Mucosa of gallbladder (tissue), 1 donor: ENCODE measurements at places on chromosomes 3 and 15. TPM values are rescaled to one million over a fixed set of nuclear protein-coding genes. Genes with fewer than 3 reads are reported as not detected.
A peak's percentile ranks its signal among the peaks of the same experiment; 100 is the strongest.

GRCh38 chr15:87949151-87949574, 307.4 kb downstream of the NTRK3 start:
- peak; percentile 12 for DNase-seq

DNA sequence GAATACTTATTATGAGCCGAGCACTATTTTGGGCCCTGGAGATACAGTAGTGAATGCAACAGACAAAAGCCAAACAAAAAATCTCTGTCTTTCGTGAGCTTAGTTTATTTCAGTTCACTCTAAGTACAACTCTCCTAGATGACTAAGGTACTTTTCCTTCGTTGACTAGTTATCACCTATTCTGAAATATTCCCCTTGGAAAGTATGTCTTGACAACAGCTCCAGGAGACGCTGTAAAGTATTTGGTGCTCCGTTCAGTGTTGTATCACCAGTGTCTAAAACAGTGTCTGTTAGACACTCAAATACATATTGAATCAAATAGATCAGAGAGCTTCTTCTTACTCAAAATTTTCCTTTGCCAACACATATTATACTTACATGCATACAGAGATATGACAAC, 119.6 kb downstream of the TFDP2 start:
- no peak for DNase-seq

GRCh38 chr3:184172681-184173373, 1.8 kb upstream of the AP2M1 start:
- DNase-seq, result no peak

GRCh38 chr3:179655236-179655635, 2.4 kb downstream of the USP13 start:
- no peak for DNase-seq

DNA sequence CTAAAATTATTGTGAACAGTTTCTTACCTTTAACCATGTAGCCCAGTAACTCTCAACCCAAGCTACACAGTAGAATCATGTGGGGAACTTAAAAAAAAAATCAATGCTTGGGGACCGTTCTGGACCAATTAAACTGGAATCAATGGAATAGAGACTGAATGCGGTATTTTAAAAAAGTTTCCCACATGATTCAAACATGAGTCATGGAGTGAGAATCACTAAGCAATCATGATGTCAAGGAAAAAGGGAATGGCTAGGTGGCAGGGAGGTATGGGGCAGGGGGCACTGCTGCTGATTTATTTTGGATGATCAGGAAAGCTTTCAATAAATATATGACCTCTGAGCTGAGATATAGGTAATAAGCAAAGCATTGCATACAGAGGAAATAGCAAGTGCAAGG, 250.5 kb upstream of the RORA start:
- no peak for DNase-seq

- DNase-seq, result no peak
These were observed 75.2 kb downstream of the BOC start for GRCh38 chr3:113286524-113286923.

DNA sequence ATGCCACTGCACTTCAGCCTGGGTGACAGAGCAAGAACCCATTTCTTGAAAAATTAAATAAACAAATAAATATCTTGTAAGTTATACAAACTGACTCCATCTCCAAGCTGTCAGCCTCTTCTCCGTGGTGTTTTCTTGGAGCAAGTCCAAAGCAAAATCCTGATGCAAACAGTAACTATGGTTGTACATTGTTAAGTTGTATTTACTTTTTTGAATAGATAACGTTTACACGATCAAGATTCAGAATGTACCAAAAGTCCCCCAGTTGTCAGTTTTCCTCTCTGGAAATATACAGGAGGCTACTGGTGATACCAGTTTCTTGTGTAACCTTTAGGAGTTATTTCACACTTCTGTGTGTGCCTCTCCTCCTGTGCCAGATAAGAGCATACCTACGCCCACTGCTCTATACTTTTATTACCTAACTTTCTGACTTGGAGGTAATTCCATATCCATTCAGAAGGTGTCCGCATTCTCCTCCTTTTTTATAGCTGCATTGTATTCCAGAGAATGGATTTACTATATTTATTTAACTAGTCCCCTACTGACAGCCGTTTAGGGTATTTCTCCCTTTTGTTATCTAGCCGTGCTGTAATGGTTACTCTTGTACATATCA, 14.2 kb downstream of the CMTM7 start:
- no peak for DNase-seq

CRABP1 gene
- total RNA-seq, result 1.4 TPM

DNA sequence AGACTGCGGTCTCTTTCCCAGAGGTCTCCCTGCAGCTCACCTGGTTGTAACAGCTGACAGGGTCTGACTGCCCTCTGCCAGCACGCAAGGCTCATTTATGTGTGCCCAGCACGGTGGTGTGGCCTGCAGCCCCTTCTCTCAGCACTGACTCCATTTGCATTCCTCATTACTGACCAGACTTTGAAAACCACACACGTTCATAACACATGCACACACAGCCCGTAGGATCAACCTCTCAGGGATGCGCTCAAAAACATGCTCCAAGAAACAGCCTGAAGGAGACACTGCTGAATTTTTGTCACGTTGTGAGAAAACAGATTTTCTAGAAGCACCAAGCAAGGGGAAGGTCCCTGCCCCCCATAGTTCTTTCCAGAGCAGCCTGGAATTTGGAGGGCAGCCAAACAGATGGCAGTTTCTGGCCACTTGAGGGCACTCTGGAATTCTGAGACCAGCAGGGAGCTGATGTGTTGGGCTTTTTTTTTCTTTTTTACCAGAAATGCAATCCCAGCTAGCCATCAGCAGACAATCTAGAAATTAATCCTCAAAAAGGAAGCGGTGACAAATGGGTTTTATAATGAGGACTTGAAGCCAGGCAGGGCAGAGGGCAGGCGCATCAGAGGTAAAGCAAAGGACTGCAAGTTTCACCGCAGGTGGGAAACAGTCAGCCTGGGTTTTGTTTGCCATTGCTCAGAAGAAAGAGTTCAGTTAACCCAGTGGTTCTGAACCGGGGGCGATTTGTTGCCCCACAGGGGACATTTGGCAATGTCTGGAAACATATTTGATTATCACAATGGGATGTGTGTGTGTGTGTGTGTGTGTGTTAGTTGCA, 170.5 kb upstream of the PROK2 start:
- peak; percentile 76 for DNase-seq

CD96 gene
- 7.5 TPM for total RNA-seq

DNA sequence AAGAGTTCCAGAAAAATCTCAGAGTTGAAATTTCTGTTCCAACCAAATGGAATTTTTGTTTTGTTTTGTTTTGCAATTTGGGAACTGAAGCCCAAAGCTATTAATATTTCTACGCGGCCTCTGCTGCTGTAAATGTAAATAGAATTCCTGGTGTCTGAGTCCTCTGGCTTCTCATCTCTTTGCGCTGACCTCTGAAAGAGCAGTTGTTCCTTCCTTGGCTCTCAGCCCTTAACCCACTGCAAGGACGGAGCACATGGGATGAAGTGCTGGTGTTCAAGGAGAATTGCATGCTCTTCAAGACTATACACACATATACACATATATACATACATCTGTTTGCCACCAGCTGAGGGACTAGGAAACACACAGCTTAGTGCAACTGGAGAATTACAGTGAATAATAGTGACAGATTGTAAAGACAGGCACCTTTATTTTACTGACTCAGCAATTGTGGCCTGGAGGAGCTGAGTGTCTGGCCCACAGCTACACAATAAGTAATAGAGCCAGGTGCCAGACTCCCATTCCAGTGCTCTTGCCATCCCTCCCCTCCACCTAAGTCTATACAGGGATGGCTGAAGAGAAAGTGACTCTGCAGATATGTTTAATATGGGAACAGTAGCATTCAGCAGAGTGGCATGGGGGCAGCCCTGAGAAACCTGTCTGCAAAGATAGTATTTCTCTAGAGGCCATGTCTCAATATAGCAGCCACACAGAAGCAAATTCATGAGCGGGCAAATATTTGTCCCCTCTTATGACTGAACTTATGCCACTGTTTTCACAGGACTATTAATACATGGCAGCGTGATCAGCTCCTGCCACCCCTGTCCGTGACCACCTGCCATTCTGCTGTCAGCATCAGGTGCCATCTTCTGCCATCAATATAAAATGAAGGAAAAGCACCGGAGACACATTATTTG, 42.3 kb downstream of the NEK10 start:
- peak; percentile 58 for DNase-seq

DNA sequence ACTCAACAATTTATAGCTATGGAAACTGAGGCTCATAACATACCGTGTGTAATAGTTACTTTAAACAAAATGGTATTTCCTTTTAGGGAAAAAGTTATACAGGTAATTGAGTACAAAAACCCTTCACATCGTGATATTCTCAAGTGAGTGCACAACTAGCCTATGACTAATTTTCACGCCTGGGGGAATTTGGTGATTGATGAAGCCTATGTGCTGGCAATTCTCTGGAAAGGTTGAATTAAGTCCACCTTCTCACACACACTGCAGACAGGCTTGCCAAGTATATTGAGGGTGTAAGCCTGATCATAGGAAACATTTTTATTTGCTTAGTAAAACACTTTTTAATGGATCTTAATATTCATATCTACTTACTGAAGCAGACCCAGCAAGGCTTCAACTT, 41.3 kb upstream of the ROBO2 start:
- DNase-seq, result no peak

- DNase-seq, result no peak
These were observed 447.9 kb downstream of the CNTN6 start for GRCh38 chr3:1540686-1541085.

DNA sequence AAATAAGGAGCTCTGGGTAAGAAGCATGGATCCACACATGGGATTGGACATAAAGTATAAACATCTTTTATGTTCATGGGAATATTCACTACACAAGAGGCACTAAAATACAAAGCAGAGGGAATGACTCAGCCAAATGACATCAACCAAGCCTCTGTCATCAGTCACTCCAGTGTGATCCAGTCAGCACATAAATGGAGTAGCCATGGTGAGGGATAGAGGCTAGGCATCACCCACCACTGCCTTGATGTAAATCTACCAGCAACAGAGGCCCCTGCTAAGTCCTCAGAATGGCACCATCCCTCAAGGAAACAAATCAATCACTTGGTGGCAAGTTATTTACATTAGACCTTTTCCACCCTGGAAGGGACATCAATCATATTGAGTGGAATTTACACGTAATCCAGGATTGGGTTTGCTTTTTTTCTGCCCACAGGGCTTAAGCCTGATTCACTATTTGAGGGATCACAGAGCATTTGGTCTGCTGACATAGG, 27.2 kb downstream of the VEPH1 start:
- DNase-seq, result no peak

DNA sequence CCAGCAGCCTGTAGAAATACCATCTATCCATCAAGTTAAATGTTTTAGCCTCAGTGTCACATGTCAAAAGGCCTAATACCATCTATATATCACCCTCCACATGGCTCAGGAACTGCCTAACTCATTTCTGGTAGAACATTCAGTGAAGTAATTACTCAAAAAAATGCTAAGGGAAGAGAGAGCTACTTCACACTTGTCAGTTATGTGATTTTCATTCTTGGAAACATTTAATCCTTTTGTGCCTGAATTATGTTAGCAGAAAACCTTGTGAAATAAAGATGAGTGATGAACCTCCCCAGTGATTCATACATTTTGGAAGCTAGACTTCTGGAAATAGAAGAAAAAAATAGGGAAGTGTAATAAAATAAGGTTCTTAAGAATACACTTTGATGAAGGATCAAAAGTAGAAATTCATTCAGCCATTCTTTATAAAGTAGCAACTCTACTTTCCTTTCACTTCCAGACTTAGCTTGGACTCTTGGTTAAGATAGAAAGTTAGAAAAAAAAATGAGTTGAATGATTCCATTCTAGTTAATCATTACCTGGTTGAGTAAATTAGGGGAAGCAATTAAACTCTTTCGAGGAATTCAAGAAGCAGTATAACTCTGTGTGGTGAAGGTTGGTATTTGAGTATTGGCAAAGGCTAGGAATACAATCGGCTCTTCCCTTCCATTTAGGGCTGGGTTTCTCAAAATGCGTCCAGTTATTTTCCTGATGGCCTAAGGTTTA, 3.6 kb downstream of the OTOL1 start:
- DNase-seq, result no peak

DNA sequence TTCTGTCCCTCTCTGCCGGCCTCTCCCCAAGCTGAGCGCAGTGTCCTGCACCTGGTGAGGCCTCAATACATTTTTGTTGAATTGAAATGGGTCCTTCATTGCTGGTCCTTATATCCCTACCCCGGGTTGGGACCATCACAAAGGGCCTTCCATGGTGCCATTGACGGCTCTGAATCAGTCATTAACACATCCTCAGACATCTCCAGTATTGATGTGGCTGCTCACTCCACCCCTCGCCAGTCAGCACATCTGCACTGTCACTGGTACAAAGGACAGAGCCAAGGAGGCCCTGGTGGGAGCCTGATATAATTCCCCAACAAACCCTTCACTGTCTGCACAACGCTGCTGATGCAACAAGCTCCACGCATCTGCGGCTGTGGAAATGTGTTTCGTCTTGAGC, 191.6 kb upstream of the TOPAZ1 start:
- no peak for DNase-seq

GRCh38 chr15:27214961-27215360, 244.0 kb downstream of the GABRG3 start:
- no peak for DNase-seq
